ENCODE measurements at places on chromosomes 12 and 14.

DNA sequence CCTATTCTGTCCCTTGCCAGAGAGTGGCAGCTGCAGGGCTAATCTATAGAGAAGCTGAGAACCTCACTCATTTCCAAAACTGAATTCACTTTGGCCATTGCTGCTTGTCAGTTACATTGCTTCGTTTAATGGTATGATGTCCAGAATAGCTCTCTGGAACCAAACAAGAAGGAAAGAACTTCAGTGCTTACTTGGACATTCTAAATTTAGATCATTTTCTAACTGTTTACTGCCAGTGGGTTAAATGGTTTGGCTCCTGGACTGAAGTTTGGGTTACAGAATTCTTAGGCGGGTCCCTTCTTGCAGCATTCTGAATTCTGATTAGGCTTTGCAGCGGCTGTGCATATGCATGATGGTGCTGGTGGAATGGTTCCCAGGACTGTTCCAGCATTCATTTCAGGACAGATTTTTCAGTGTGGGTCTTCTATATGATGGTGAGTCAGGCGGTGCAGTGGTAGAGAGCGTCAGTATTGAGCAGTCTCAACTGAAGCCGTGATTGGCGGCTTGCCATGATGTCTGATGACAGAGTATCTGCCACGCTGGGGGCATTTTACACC, 148.7 kb downstream of the DYRK2 start:
- DNase-seq: peak; percentile 30

- DNase-seq: peak; percentile 68
Measured at GRCh38 chr12:51028126-51028812, 2.1 kb upstream of the SLC11A2 start.

GRCh38 chr14:37678916-37679315, 83.5 kb downstream of the TTC6 start:
- no peak for DNase-seq

GRCh38 chr12:95608252-95609033, 57.2 kb upstream of the USP44 start:
- DNase-seq: peak; percentile 74

DNA sequence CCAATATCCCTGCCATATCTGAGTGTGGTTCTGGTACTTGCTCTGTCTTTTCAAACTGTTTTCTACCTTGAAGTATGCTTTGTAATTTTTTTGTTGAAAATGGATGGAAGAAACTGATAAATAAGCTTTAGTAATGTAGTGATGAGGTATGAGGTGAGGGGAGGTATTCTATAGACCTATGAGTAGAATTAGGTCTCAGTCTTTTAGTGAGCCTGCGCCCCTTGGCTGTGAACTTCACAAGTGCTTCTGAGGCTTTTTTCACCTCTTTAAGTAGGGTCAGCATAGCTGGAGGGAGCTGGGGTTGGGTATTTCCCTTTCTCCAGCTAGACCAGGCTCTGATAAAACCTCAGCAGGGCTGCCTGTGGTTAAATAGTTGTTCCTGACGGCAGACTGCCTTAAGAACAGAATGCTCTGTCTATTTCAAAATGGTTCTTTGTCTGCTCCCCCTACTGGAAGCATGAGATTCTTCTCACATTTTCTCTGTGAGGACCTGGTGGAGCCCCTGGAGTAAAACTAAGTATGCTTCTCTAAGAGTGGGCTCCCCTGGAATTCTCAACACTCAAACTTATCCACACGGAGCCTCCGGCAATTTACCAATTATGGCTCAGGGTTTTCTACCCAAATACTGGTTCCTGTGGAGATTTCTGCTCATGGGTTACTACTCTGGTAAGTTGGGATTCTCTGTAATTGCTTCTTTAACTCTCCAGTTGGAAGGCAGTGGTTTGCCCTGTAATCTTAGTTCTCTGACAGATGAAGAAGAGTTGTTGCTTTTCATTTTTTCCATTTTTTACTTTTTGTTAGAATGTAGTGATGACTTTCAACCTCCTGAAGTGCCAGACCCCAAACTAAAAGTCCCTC, 13.1 kb downstream of the KRT5 start:
- peak; percentile 75 for DNase-seq

GRCh38 chr12:48795550-48796455, 6.9 kb upstream of the ADCY6 start:
- peak; percentile 79 for DNase-seq

- no peak for DNase-seq
Measured at GRCh38 chr12:123040106-123040505, 59.6 kb downstream of the ARL6IP4 start.

DNA sequence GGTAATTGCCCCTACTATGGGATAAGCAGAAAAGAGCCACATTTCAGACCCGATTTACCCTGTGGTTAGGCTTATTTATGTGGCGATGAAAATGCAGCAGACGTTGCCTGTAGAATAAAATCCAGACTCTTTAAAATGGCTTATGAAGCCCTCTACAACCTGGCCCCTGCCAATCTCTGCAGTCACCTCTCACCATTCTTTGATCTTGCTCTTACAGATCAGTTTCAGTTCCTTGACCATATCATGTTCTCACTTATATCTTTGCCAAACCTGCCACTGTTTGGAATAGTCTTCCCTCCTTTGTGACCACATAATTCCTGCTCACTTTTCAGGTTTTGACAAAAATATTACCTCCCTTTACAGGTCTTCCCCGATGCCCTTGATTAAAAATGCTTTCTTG, 264.3 kb upstream of the GARIN6 start:
- DNase-seq: no peak

GRCh38 chr12:25689996-25690501, 137.0 kb upstream of the LMNTD1 start:
- DNase-seq: peak; percentile 43

DNA sequence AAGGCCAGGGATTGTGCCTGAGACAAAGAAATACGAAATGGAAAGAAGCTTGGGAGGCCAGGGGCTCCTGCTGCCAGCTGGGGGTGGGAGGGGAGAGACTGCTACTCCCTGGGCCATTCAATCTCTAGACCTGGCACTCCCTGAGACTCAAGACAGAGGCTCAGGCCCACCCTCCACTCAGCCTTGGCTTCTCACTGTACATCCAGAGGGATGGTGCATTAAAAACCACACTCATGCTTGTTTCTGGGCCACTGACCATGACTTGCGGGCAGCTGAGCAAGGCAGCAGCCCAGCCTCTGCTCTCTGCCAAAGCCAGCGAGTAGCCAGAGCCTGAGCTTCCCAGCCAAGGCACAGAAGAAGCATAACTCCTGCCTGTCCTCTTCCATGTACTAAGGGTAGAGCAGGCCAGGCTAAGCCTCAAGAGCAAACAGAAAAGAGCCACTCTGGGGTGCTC, 41.5 kb downstream of the PITPNM2 start:
- DNase-seq: peak; percentile 28
